ENCODE measurements at places on chromosomes 2 and 18.

- DNase-seq = no peak
These were observed 63.5 kb downstream of the CAVIN2 start for GRCh38 chr2:191783416-191783815.

GRCh38 chr2:121102941-121103340, 182.1 kb downstream of the TFCP2L1 start:
- DNase-seq = no peak

GRCh38 chr2:68769586-68770270, 35.1 kb downstream of the ARHGAP25 start:
- no peak for DNase-seq

DNA sequence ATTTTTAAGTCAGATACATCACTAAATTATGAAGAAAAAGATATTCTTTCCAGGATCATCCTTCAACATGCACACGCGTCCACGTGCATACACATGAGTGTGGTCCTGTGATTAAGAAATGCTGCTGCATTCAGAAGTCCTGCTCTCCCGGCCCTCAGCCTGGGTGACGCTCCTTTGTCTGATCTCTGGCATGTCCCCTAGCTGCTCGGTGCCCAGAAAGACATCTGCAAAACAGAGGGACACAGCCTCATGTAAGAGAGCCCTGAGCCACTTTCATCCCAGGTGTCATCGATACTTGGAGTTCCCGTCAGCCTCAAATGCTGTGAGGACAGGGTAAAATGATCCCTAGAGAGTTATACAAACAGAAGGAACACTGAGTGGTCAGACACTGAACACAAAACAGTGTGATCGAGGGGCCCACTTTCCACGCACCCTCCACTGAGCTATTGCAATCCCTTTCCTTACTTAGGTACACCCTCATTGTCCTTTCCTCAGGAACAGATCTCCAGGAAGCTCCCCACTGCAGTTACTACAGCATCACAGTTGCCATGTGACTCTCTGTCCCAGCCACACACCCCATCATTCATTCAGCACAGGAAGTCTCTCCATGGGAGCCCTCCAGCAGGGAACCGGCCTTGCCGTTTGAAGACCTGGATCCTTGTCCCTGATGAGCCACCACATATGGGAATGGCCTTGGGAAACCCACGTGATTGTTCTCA, 32.1 kb downstream of the CRACDL start:
- no peak for DNase-seq

DNA sequence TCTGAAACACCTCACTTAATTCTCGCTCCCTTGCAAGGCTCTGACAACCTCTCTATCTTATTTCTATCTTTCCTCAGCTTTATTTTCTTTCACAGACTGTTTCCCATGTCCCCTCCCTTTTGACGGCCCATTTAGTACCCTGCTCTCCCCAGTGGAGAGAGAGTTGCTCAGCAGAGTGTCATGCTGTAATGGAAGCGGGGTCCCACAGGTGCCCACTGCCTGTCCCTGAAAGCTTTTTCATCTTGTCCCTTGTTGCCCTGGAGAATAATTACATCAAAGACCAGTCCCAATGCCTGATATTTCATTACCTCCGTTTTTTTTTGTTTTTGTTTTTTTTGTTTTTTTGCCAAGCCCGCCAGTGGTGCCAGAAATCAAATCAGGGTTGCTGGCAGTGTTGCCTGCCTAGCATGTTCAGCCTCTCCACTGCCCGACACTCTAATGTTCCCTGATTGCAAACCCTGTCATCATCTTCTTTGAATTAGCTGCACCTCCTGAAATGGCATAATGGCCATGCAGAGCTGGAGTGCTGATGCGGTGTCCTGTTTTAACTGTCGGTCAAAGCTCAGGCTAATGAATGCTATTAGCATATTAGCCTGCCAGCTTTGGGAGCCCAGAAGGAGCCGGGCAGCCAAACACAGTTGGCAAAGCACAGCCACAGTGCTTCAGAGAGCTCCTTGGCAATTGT, 71.2 kb upstream of the CAVIN2 start:
- DNase-seq = no peak

- DNase-seq = no peak
These were observed 10.6 kb upstream of the CHRNA1 start for GRCh38 chr2:174774886-174775285.

GRCh38 chr18:62939433-62939832, 224.1 kb downstream of the PHLPP1 start:
- DNase-seq = no peak

GRCh38 chr18:63476668-63477067, at the start of gene SERPINB5:
TSS of gene SERPINB5 (plus strand) at chr18:63476958. CDS start at chr18:63484429, 7,471 bp downstream.
- DNase-seq = no peak

DNA sequence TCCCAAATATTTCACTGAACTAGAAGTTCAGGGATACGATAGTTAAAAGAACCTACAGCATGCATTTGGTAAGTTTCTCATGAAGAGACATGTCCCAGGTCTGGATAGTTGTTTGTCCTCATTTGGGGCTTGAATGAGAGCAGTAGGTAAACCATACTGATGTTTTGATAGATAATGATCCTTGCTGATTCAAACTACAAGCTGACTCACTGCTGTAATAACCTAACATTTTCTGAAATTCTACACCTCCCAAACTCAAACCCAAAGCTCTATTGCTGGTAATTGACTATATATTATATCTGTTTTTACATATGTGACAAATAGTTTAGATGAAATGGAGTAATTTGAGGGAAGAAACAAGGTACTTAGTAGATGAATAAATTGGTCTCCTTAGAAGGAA, 154.1 kb upstream of the BOD1L2 start:
- no peak for DNase-seq

DNA sequence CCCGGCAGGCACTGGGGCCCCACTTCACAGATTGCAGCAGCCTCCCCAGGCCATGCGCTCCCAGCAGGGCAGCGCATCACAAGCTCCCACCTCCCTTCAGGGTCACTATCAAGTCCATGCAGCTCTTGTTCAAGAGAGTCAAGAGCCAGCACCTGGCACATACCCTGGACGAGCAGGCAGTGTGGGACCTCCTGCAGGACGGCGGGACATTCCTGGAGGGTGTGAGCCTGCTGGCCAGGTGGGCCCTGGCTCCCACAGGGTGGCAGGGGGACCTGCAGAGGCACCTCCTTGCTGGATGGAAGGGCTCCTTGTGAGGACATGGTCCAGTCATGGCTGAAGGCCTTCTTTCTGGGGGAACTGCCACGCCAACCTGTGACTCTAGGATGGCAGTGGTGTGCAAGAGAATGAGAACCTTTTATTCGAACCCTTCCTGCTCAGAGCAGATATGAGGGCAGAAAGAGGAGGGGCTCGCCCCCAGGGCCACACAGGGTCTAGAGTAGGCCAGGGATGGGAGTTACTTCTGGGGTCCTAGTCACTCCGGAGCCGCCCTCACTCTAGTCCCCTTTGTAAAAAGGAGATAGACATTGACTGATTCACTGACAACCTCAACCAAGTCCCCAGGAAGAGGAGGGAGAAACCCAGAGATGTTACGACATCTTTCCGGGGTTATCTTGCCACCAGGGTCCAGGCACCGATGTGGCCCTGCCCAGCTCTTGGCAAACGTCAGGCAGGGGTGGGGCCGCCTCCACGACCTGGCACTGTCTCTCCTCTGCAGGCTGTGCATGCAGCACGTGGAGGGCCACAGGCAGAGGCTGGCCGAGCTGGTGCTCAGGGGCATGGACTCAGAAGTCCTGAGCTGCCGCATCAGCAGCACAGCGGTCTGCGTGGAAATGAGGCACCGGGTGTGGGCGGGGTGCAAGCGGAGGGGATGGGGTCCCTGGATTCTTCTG, 31.3 kb downstream of the HJURP start:
- DNase-seq = no peak

DNA sequence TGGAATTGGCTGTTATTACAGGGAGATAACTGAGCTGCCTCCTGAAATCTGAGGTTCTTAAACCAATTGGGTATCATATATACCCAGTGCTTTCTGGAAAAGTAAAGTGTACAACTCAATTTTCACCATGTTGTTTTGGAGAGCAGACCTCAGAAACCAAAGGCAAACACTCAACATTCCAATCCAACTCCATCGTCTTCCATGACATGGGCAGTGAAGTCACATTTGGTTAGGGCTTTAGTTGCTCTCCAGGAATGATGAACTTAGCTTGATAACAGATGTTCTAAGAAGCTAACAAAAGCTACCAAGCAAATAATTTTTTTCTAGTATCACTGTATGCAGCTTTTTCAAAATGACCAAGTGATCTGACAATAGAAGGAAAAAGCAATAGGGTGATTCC, 107.0 kb upstream of the SLC35G4 start:
- no peak for DNase-seq

GRCh38 chr2:60504049-60504448, 49.4 kb downstream of the BCL11A start:
- DNase-seq = no peak

- DNase-seq = no peak
These were observed 11.3 kb upstream of the AGXT start for GRCh38 chr2:240857039-240858008.

- DNase-seq = no peak
These were observed 47.1 kb downstream of the COPS8 start for GRCh38 chr2:237132799-237133198.

DNA sequence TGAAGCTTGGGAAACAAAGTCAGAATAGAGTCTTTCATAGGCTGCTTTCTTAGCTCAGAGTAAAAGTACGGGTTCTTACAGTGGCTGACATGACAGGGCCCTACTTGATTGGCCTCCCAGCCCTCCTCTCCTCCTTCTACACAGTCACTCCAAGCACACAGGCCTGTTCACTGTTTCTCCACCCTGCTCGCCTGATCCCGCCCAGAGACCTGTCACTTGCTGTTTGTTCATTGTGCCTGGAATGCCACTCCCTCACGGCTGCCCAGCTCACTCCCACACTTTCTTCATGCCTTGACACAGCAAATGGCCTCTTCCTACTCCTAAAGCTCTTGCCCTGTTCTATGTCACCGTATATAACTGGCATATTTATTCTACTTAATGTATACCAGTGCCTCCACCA, 104.8 kb downstream of the MAP4K4 start:
- DNase-seq = no peak

DNA sequence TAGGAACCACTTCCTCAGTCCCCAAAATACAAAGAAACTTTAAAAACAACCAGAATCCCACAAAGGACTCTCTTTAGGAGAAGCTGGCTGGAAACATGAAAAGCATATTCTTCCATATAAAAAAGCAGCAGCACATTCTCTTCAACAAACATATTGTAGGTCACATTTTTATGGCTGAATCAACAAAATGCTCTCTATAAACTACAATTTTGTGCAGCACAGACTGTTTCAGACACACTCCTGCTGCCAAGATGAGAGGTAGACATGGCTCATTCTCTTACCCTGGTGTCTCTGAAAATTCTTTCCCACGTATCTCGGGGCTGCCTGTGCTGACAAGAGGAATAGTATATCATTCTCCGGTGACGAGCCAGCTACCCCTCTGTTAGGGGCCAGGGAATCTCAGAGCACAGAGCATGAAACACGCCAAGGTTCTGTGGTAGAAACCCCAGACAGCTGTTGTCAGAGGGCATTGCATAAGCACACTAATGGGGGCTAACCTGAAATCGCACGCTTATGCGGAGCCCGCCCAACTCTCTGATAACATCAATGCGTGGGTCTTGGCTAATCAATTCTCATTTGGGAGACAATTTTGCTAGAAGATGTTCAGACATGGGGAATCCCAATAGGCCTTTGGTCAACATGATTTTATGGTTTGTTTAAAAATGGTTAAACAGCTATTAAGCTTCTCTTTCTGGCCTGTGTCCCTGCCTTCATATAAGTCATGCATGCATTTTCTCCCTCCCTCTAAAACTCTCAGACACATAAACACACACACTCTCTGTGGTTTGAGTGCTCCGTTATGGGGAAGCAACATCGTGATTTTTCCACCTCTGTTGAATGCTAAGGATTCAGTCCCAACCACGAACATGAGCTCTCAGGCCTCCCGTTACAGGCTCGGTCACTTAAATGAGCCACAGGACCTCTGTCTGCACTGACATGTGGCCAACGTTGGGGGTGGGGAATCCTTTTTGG, 177.5 kb downstream of the INO80D start:
- DNase-seq = no peak

DNA sequence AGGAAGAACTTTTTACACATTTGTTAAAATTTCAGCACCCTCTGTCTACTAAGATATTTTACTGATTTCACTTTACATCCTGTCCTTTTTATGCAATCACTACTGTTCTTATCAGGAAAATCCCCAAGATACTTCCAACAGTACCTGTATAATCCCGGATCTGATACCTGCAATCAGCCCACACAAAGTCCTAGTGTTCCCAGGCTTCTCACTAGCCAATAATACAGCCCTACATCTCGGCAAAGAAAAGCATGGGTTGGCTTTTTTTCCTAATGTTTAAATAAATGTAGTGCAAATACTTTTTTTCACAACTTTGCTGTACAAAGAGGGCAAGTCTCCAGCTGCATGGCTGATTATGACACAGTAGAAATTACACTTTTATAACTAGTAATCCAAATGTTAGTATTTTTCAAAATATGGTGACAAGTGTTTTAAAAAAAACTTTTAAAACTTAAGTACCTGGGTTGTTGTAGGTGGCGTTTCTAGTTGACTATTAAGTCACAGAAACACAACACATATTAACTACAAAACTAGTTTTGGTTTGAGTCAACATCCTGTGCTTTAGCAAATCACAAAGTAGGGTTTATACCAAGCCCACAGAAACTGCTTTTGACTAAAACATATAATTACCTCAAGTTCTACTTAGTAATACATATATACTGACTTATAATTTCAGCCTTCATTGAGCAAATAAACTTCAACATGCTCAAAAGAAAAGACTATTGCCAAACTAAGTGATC, 19.5 kb downstream of the CNOT11 start:
- DNase-seq = no peak

GRCh38 chr2:237012004-237012403, 73.7 kb upstream of the COPS8 start:
- no peak for DNase-seq

- no peak for DNase-seq
These were observed 139.2 kb downstream of the CDCA7 start for GRCh38 chr2:173493874-173494273.

DNA sequence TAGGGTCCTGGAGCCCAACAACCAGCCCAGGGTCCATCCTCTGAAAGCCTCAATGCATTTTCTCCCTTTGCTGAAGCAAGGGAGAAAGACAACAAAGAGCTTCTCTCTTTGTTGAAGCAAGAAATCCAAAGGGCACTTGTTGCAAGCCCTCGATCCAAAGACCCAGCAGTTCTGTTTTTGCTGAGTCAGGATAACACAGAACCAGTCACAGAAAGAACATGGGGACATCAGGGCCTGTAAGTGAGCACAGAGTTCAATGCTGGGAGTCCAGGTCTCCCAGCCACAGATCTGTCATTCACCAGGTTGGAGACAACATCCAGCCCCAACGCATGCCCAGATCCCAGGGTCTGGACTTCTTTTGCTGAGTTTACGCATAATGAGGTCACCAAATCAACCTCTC, 315.8 kb upstream of the KLHL29 start:
- DNase-seq = no peak

GRCh38 chr2:99648178-99648844, 158.5 kb upstream of the REV1 start:
- no peak for DNase-seq

All from activated CD8-positive, alpha-beta memory T cell treated with anti-CD3 and anti-CD28 coated beads for 1 hour (primary cell).